ENCODE measurements at places on chromosomes 11 and 22. TPM values are rescaled to one million over a fixed set of nuclear protein-coding genes. Genes with fewer than 3 reads are reported as not detected.
A peak's percentile ranks its signal among the peaks of the same experiment; 100 is the strongest.

GRCh38 chr11:62721994-62722393, 5.3 kb downstream of the HNRNPUL2 start:
- no peak for DNase-seq

- peak; percentile 93 for DNase-seq
These were observed 45.7 kb downstream of the CYTH4 start for GRCh38 chr22:37328017-37328416.

- no peak for DNase-seq
These were observed 51.5 kb upstream of the ACCSL start for GRCh38 chr11:43996318-43996717.

DNA sequence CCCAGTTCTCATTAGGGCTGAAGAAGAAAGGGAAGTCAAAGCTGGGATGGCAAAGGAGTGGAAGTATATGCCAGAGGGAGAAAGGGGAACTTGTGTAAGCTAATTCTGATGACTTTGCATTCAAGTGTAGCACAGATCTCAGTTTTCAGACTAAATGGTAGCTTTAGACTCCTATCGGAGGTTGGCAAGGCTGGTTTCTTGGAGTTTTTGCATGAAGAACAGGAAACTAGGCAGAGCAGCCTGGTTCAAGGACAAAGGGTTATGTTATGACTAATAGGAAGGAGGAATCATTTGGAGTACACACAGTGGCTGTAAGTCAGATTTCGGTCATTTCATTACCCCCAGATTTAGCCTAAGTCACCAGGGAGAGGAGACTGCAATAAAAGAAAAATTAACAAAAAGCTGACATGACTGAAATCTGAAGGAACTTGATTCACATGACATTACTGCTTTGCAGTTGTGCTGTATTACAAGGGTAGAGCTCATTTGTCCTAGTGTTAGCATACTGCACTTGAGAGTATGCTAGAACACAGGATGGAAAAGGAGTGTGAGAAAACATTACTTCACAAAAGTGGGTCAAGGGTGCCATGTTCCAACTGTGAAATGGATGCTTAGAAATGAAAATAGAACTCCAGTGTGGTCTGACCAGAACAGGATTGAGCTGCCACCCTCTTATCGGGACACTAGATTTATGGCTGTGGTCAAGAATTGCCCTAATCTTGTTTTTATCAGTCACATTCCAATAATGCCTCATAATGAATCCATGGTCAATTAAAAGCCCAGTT, 23.6 kb downstream of the ADM start:
- no peak for DNase-seq

DNA sequence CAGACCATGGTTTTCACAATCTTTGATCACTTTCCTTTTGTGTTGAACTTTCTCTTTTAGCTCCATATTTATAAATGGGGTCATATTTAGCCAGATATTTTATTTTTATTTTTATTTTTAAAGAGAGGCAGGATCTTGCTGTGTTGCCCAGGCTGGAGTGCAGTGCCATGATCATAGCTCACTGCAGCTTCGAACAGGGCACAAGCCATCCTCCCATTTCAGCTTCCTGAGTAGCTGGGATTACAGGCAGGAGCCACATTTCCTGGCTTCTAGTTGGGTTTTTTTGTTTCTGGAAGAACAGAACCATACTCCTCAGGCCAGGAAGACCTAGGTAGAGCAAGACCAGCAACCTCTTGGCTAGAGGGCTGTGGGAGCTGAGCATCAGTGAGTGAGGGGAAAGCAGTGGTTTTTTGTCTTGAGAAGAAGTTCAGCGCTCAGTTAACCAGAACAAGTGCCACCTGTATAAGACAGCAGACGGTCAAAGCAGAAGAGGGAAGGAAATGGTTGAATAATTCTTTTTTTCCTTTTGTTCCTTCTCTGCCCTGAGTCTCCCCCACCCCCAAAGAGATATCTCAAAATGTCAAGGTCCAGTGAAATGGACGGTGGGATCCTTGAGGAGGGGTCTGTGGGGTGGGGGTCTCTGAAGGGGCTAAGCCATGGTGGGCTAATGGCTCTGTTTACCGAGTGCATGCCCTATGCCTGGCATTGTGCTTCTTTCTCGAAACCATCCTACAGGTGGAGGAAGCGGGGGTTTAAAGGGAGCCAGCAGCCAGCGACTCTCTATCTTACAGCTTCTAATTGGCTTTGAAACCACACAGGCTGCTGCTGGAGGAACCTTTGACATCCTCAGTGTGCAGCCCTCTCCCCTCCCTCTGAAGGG, 63.0 kb downstream of the PTPRJ start:
- no peak for DNase-seq

- DNase-seq: peak; percentile 48
These were observed 65.1 kb upstream of the LRRC55 start for GRCh38 chr11:57116654-57117053.

- no peak for DNase-seq
These were observed 22.8 kb upstream of the GPR83 start for GRCh38 chr11:94424011-94424410.

DNA sequence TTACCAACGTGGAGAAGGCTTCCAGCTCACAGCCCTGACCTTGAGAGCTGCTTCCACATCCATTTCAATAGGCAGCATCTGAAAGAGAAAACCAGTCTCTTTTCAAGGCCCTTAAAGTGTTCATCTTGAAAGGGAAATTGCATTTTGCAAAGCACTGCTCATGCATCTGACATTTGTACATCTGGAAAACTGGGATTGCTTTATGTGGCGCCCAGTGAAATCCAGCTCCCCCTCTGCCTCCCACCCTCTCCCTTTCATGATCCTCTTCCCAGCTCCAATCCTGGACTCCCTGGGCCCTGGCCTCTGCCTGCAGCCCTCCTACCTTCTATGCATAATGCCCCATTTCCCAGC, 17.4 kb downstream of the TP53AIP1 start:
- no peak for DNase-seq

Gene INS
- not detected for total RNA-seq
